ENCODE measurements at places on chromosomes 6 and 20.

DNA sequence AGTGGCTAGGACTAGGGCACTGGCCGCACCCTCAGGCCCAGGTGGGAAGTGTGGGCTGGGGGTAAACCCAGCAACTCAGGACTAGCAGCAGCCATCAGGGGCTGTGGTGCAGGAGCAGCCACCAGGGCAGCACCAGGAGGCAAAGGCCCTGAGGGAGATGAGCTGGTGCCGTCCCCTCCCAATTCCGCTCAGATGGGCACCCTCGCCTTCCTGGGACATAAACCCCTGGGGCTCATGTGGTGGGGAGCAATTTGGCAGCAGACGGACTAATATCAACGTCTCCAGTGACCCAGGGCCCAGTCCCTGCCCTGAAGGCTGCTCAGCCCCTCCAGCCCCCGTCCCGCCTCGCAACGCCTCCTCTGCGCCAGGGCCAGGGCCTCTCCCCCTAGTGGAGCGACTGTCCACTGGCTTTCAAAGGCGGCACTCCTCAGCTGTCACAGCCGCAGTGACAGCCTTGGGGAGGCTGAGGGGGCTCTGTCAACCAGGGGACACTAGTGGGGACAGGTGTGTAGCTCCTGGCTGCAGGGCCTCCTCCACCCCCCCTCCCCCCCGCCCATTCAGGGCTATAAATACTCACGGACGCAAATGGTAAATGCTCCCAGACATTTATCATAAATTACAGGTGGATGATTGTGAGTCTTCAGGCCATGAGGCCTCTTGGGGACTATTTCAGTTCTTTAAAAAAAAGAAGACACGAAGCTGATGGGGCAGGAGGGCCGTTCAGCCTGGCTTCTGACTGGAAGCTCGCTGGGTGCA, 349.9 kb downstream of the ZFAND3 start:
- DNase-seq = no peak

DNA sequence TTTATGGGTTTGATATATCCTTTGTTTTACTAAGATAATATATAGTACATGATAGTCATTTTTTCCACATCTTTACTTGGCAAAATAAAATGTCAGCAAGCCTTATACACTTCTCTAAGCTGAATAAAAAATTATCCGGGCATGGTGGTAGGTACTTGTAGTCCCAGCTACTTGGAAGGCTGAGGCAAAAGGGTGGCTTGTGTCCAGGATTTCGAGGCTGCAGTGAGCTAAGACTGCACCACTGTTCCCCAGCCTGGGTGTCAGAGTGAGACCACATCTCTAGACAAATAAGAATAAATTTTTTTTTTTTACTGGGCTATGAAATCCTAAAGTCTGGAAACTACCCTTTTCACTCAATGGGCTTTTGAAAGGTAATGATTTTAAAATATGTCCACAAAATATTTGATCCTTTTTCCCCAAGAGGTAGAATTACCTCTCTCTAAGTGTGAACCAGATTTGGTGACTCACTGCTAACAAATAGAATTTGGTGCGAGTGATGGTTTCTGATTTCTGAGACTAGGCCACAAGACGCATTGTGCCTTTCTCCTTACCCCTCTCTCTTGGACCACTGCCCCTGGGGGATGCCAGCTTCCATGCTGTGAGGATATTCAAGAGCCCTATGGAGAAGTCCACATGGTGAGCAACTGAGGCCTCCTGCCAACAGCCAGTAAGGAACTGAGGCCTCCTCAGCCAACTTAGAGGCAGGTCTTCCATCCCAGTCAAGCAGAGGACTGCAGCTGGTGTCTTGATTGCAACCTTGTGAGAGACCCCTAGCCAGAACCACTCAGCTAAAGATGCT, 84.2 kb upstream of the ZNFX1 start:
- no peak for DNase-seq

- DNase-seq = no peak
These were observed 71.4 kb upstream of the PBOV1 start for GRCh38 chr6:138289739-138290138.

DNA sequence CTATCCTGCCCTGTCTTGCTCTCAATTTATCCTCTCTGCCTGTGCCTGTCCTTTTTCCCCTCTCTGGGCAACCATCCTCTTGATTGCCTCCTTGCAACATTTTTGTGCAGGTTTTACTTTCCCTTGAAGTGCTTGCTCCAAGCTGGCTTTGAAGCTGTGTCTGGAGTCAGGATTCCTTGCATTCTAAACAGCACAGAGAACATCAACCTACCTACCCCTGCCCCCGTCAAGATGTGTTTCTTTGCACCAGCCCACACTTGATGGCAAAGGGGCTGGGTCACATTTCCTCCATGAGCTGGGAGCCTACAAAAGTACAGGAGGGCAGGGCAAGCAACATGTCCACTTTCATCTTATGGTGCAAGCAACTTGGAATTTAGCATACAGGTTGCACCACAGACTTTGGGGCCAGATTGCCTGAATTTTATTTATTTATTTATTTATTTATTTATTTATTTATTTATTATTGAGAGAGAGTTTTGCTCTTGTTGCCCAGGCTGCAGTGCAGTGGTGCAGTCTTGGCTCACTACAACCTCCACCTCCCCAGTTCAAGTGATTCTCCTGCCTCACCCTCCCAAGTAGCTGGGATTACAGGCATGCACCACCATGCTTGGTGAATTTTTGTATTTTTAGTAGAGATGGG, 206.3 kb downstream of the COL19A1 start:
- DNase-seq = no peak

DNA sequence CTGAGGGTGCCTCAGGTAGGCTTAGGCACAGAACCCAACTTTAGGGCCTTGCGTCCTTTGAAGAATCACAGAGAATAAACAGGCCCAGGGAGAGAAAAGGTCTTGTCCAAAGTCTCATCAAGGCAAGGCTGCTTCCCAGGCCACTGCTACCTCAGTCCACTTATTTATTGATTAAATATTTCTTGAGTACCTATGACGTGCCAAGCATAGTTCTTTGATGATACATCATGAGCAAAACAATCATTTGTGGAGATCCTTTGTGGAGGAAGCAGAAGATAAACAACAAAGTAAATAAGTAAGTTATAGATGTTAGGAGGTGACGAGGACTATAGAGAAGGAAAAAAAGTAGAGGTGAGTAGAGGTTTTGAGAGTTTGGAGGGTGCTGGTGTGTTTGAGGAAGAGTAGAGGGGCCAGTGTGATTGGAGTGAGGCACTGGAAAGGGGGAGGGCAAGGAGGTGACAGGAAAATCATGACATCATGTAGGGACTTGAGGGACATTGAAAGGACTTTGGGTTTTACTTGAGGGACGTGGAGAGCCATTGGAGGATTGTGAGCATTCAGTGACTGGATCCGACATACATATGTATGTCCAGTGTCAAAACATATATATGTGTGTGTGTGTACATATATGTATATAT, 14.1 kb upstream of the CHMP4B start:
- no peak for DNase-seq

- DNase-seq = no peak
These were observed 10.1 kb downstream of the RIPOR2 start for GRCh38 chr6:24925661-24926060.

- DNase-seq = no peak
These were observed 25.0 kb downstream of the L3MBTL3 start for GRCh38 chr6:130043344-130043743.

- DNase-seq = no peak
These were observed 69.6 kb downstream of the JAG1 start for GRCh38 chr20:10603971-10604864.

DNA sequence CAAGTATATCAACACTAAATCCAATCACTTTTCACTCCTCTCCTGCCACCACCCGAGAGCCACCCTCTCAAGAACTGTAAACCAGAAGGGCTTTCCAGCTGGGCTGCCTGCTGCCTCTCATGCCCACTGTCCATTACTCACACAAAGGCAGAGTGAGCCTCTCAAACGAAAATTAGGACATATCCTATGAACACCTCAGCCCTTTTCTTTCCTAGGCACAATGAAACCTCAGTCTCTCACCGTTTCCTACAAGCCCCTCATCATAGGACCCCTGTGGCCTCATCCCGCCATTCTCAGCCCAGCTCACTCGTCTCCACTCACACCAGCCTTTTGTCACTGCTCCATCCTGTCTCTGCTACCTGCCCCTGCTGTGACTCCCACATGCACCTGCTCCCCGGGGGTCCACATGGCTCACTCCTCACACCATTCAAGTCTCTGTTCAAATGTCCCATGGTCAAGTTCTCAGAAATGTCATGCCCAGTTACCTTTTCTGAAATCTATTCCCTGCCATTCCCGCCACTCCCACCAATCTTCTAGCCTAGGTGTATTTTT, 7.4 kb downstream of the HLA-F start:
- no peak for DNase-seq

DNA sequence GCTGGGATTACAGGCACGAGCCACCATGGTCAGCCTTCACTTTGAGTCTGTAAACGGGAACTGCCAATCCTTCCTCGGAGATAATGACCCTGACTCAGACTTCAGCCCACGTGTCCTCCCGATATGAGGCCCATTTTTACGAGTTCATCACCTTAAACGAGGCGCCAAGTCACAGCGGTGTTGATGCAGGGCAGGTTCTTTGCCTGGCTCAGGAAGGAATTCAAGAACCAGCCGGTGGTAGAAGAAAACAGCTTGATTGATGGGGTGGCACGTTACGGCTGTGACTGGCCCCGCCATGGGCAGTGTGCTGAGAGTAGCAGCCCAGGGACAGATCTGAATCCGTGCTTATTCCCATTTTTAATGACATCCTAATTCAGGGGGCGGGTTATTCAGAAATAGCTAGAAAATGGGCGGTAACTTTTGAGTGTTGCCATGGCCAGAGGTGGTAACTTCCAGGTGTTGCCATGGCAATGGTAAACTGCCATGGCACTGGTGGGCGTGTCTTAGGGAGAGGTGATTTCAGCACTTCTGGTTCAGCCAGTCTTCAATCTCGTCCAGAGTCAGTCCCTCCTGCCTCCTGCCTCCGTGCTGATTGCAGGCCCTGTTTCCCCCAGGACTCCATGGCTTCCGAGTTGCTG, 9.1 kb upstream of the MAP1LC3A start:
- DNase-seq = no peak

DNA sequence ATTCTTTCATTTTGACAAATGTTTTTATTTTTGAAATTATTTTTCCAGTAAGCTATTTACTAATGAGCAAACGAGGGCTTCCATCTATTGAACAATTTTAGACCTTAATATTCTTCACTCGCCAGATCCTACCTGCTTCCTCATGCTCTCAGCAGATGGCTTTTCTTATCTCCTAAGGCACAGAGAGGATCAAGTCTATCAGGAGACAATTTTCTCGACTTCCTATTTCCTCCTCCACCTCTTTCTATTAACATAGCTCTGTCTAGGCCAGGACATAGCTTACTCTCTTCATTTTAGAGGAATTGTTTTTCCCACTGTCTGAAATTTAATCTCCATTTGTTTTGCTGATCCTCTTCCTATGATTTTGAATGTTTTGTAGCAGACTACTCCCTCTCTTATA, 87.0 kb upstream of the MAN1A1 start:
- no peak for DNase-seq

- DNase-seq = no peak
These were observed 54.1 kb upstream of the CHD6 start for GRCh38 chr20:41672282-41672681.

- DNase-seq = no peak
These were observed 28.3 kb upstream of the PREP start for GRCh38 chr6:105431226-105431625.

DNA sequence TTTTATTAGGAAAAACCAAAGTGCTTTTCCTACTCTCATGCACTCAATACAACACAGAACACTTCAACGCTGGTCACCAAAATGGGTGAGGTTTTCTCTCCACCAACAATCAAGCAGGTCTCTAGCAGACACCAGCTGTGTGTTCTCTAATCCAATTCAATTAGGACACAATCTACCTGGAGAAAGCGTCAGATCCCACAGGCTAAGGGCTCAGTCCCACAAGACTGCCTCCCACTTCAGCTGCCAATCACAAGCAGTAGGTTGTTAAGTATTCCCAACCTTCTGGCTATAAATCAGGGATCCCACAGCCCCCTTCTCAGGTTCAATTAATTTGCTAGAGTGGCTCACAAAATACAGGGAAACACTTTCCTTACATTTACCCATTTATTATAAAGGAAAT, 47.7 kb downstream of the STMND1 start:
- no peak for DNase-seq

DNA sequence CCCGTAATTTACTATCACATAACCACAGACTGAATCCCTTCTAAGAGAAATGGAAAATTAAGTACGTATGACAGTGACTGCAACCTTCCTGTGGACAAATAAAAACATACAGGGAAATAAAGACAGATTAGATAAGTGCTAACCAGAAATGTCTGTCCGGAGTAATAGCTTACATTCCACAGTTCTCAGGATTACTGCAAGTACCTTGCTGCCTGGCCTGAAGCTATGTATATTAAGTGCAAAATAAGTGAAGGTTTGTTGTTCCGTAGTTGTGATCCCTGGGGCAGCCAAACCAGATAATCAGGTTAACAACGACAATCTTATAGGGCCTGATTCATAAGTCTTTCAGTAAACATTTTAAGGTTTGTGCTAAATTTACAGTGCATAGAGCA, 2.8 kb downstream of the NEDD9 start:
- DNase-seq = no peak

- no peak for DNase-seq
These were observed 9.2 kb upstream of the DSP start for GRCh38 chr6:7532232-7532631.

DNA sequence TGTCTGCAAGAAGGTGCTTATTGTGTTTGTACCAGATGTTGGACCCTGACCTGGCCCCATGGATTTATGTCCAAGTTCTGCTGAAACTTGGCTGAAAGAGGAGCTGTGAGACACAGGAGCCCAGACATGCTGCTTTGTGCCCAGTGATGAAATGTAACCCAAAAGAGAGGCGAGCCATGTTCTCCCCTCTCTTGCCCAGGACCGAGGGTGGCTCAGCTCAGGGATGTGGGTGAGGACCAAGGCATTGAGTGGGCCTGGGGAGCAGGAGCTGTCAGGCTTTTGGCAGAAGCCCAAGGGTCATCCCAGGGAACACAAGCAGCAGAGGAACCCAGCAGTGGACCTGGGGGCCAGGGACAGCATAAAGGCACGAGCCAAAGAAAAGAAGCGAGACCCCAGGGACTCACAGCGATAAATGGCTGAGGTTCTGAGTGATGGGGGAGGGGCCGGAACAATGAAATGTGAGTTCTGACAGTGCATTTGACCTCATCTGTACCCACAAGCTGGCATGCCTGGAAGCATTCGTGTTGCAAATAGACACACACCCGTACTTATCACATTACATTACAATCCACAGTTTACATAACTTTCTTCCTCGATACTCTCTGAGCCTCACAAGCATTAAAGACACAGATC, 363.4 kb upstream of the JARID2 start:
- no peak for DNase-seq

DNA sequence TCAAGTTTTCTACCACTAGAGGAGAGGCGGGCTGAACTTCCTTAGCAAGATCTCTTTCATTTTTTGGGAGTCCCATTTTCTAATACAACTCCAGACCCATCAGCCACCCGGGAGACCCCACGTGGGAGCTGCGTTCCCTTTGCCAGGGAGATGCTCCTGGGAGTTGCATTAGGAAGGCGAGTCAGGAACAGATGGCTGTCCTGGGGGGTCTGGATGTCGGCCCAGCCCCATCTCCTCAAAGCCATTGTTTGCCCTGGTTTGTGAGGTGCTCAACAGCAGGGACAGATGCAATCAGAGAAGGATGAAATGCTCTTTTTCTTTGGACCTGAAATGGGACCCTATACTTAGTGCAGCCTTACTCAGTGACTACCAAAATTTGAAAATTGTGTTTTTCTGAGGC, 39.4 kb downstream of the CARMIL1 start:
- no peak for DNase-seq

All from naive thymus-derived CD4-positive, alpha-beta T cell (primary cell).